GM23248 (cell line): ENCODE measurements at places on chromosomes 5 and 9.

DNA sequence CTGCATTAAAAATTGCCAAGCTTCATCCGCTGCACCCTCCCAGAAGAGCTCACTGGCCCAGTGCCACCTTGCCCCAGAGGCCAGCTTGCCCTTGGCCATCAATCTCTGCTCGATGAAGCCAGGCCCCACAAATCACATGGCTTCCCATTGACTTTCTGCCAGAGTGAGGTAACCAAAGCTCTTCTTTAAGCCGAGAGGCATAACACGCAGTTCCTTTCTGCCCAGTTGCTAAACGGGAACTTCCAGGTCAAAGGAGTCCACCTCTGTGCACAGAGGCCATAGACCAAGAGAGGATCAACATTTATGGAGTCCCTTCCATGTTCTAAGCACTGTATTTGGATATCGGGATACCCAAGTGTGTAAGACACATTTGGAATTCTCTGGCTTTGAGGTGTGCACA is 208.8 kb downstream of the KIF4B start:
- no peak for DNase-seq

DNA sequence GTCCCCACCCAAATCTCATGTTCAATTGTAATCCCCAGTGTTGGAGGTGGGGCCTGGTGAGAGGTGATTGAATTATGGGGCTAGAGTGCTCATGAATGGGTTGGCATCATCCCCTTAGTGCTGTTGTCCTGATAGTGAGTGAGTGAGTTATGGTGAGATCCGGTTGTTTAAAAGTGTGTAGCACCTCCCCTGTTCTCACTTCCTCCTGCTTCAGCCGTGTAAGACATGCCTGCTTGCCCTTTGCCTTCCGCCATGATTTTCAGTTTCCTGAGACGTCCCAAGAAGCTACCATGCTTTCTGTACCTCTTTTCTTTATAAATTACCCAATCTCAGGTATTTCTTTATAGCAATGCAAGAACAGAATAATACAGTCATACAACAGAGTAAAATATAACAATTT is 742 bp upstream of the LECT2 start:
- DNase-seq: no peak

DNA sequence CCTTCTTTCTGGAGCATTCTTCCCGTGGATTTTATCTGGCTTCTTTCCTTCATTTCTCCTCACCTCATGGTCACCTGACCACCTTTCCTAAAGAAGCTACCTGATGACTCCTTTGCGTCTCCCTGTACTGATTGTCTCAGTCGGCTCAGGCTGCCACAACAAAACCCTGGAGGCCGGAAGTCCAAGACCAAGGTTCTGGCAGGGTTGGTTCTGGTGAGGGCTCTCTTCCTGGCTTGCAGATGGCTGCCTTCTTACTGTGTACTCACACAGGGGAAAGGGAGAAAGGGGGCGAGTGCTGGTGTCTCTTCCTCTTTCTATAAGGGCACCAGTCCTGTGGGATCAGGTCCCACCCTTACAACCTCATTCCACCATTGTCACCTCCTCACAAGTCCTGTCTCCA is 140.0 kb downstream of the SYK start:
- DNase-seq: no peak

GRCh38 chr9:111621895-111622480 is 9.1 kb upstream of the DNAJC25 start:
- peak; percentile 75 for DNase-seq

DNA sequence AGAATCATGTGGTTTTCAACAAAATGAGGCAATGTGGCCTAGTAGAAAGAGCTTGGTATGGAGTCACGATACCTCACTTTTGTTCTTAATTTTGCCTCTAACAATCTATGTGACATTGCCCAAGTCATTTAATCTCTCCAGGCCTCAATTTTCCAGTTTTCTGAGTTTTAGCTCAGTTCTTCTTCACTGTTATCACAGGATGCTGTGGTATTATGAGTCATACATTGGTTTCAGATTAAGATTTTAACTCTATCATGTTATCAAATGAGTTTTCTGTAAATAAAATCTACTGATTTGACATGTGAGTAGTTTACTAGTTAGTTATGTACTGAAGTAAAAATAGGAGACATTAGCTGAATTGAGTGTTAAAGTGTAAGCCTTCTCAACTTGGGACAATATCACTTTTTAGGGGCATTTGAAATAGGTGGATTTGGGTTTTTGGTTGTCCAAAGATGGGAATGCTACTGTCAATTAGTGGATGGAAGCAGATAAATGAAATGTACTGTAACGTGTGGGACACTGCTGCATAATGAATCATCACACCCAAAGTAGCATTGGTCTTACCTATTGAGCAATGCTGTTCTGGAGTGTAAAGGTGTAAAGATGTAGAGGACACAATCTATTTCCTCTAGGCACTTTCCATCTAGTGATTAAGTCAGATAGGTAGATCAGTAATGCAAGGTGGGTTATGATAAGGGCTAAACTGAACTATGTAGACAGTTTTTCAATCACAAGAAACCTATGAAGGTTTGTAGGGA is 73.3 kb downstream of the NNT start:
- no peak for DNase-seq

DNA sequence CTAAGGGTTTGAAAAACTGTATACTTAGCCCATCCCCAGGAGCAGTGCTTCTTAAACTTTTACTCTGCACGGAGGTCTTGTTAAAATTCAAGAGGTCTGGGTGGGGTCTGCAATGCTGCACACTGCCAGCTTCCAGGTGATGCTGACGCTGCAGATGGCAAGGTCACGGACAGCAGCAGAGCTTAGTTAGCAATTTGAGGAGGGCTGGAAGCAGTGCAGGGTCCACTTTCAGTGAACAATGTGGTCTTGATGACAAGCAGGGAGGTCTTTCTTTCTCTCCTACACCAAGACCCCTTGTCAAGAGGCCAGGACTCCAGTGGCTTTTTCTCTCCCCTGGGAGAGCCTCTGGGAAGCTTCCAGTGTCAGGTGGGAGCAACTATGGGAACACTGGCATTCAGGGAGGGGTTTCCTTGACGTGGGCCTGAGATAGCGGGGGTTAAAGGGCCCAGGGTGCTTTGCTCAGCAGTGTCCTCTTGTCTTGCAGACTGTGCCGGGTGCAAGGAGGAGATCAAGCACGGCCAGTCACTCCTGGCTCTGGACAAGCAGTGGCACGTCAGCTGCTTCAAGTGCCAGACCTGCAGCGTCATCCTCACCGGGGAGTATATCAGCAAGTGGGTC is 65.0 kb upstream of the AFAP1L1 start:
- no peak for DNase-seq

DNA sequence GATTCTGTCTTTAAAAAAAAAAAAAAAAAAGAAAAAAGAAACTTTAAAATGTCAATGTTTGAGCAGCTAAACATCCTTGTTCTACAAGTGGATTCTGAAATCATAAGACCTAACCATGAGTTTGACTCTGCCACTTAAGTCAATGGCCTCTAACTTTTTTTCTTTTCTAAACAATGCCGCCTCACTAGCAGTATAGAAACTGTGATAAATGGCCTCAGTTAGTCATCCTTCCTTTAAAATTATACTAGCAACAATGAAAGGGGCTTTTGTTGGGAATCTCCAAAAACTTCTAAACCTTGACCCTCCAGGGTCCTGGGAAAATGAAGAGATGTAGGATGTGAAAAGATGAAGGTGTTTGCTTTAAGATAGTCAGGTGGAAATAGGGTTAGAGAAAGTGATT is 71.1 kb downstream of the FBXL7 start:
- DNase-seq: no peak

GRCh38 chr5:137304226-137304874 is 194.8 kb downstream of the SPOCK1 start:
- DNase-seq: no peak

GRCh38 chr9:104009826-104010225 is 84.3 kb upstream of the SMC2 start:
- DNase-seq: no peak

- no peak for DNase-seq
Measured at GRCh38 chr9:859251-859650, 17.8 kb downstream of the DMRT1 start.

- no peak for DNase-seq
Measured at GRCh38 chr5:168655316-168655715, 76.1 kb upstream of the PANK3 start.

DNA sequence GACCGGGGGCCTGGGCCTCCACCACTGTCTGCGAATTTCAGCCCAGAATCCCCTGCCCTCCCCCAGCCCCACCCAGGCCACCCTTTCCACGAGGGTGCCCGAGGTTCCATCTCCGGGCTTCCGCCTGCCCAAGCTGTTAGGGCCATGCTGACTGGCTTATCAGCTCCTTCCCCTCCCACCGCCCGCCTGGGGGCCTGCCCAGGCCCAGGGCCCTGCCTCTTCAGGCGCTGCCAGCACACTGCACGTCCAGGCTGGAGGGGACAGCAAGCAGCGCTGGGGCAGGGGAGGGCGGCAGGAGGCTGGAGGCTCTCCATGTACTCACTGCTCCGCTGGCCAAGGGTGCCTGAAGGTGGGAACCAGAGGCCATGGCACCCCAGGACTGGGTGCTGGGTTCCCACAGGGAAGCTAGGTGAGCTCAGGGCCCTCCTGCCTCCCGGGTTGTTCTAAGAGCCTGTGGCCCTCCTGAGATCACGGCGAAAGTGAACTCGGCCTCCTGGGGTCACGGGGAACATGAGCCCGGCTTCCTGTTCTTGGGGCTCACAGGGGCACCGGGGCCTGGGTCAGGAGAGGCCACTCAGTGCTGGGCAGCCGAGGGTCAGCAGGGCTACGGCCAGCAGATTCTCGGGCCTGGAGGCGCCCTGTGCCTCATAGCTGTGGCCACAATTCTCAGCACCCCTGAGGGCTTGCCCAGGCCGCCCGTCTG is 57.7 kb upstream of the EGFL7 start:
- no peak for DNase-seq

GRCh38 chr5:35847491-35847890 is 9.2 kb upstream of the IL7R start:
- no peak for DNase-seq

GRCh38 chr5:150487199-150488061 is 20.5 kb upstream of the NDST1 start:
- peak; percentile 68 for DNase-seq

DNA sequence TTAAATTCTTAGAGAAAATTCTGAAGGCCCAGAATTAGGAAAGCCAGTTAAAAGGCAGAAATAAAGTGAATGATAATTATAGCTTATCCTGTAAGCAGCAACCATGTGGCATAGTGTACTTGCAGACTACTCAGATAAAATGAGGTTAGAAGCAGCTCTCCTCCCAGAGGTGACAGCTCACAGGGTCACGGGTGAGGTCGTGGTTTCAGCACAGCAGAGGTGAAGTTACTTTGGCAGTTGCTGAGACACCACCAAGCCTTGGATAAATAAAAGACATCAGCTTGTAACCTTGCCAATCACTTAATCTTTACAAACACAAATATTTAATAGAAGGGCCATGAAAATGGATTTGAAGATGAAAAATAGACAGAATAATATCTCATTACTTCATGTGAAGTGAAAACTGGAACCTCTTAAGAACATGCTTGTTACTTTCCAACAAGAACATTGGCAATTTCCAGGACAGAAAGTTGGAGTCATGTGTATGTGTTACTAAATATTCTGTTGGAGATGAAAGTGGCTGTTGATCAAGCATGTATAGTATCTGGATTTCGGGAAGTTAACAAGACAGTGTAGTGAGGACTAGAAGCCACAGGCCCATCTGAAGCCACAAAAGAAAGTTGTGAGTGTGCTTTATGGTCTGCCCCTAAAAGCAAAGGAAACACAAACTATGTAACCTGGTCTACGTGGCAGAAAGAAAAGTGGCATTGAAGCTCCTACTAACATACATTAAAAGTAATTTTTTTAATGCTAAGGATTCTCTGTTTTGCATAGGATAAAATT is 134.4 kb downstream of the ERCC6L2 start:
- no peak for DNase-seq

DNA sequence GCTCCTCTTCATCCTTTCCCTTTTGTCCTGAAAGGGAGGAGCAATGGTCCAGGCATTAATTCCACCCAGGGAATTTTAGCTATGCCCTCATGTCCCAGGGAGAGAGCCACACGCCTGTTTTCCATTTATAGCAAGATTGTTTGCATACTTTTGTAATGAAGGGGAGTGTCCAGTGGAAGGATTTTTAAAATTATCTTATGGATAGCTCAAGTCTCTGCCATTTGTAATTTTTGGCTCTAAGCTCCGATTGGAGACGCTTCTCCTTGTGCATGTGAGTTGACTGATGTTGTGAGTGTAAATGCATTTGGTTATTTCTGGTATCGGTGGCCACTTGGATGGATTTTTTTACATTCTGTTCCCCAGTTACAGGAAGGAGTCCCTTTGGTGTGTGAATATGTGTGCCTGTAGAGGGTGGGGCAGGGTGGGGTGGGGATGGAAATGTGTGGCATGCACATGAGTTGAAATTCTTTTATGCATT is 7.2 kb upstream of the RPL26L1 start:
- peak; percentile 73 for DNase-seq

DNA sequence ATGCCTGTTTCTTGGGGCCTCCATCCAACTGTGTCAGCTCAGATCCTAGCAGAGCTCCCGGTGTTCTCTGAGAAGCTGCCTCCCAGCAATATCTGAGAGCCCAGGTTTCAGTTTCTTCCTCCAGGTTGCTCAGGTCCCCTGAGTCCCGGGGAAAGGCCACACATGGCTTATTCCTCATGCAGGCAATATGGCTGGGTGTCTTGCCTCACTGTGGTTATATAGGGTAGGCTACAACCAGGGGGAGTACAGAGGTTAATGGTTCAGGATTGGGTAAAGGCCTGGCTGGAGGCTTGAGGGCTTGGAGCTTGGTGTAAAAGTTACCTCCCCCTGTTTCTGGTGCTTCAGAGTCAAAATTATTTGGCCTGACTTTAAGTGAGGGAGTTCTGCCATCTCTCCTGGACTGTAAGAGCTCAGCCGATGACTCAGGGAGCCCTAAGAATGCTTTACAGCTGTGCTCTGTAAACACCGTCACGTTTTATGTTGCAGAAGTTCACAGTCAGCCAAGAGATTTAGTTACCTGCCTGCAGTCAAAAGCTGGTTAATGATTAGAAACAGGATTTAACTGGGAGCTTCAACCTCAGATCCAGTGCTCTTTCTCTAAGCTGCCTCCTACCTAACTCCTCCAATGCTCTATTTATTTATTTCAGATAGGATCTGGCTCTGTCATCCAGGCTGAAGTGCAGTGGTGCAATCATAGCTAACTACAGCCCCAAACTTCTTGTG is 24.3 kb upstream of the UBAP2 start:
- peak; percentile 93 for DNase-seq

GRCh38 chr9:114390952-114391351 is 3.2 kb upstream of the AKNA start:
- DNase-seq: peak; percentile 25

- no peak for DNase-seq
Measured at GRCh38 chr9:124198331-124198730, 59.4 kb upstream of the NEK6 start.

DNA sequence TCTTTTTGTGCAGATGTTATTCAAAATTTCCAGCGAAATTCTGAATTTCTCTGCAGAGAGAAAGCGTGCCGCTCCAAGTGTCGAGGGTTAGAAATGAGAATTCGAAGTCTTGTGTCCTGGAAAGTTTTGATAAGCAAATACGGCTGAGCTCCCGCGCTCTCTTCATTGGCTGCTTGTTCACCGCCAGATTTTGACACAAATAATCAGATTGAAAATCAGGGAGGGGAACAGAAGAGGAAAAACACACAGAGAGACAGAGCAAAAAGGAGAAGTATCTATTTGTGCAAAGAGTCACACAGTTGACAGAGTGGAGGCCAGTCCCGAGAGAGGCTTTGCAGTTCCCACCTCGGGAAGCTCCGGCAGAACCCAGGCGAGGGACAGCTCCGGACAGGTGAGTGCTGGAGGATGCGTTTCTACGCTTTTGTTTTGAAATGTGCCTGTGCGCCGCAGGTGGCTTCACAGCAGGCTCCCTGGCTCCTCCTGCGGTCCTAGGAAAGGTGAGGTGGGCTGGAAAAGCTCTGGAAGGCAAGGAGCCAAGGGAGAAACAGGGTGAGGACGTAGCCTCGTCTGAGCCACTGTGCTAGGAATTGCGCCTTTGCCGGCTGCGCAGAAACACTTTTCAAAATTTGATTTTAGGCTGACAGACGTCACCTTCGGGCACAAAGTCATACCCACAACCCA is at the start of gene GFI1B:
Gene GFI1B, plus strand, starts transcription at position 244 of the 681 bp plus-strand sequence. CDS start 7,985 bp downstream, outside the sequence.
- DNase-seq: no peak
